ENCODE measurements at places on chromosomes 12 and 14.

- no peak for DNase-seq
These were observed 93.5 kb downstream of the LMNTD1 start for GRCh38 chr12:25459541-25459951.

DNA sequence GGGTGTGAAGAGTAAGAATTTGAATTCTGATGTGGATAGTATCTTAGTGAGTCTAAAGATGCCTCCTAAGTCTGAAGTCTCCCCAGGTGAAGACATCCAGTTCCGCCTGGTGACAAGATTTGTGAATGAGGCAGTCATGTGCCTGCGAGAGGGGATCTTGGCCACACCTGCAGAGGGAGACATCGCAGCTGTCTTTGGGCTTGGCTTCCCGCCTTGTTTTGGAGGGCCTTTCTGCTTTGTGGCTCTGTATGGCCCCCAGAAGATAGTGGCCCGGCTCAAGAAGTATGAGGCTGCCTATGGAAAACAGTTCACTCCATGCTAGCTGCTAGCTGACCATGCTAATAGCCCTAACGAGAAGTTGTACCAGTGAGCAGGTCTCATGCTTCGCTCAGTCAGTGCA is 24.6 kb upstream of the AICDA start:
- DNase-seq, result no peak

DNA sequence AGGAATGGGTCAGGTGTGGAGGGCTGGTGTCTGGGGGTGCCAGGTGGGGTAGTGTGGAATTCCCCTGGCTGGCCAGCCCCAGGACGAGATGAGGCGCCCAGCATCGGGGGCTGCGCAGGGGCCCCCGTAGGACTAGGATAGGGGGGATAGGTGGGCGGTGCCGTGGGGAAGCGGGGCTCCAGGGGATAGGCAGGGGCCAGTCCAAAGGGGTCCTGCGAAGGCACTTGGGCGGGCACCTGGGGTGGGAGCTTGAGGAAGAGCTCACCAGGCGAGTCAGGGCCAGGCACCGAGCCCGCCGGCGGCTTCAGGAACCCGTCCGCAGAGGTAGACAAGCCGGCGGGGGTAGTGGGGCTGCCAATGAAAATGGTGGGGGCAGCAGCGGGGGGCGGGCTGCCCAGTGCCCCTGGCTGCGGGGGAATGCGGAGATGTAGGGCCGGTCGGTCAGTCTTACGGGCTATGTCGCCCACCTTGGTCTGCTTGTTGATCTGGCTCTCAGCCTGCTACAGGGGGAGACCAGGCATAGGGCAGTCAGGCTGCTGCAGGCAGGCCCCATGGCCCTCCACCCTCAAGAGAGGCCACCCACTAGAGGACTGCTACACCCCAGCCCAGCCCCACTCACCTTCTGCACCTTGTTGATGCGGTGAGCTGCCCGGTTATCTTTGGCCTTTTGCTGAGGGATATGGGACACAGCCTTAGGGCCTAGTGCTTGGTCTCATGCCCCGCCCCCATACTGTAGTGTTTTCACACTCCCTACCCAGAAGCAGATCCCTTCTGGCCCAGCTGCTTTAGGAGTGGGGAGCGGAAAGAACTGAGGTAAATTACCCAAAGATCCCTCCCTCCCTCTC is 19.3 kb downstream of the KMT2D start:
- DNase-seq, result no peak

- no peak for DNase-seq
These were observed 1153.6 kb downstream of the FLRT2 start for GRCh38 chr14:86683561-86683960.

DNA sequence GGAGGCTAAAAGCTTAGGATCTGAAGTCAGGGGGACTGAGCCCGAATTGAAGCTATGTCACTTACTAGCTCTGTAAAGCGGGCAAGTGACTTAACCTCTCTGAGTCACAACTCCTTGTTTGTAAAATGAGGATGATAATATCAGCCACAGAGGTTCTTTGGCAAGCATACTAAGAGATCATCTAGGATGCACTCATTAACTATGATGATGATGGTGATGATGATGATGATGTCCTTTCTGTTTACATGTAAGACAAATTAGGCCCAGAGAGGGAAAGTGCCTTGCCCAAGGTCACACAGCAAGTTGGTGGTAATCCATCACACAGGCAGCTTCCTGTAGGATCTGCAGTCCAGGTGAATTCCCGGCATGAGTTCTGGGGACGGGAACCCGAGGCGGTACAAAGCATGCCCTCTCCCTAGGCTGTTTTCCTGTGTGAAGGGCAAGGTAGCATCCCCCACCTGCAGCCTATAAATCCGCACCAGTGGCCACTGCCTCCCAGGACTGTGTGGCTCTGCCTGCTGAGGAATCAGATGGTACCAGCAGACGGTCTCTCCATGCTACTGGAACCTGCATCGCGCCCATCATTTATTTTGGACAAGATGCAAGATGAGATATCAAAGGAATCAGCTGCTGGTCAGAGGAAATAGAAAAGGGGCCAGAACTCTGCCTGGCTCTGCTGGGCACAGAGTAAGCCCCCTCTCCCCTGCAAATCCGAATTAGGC is 55.2 kb downstream of the MAP1LC3B2 start:
- DNase-seq, result no peak

GRCh38 chr12:52546126-52546525 is 6.8 kb downstream of the KRT71 start:
- DNase-seq, result no peak

GRCh38 chr12:100427078-100427477 is 46.6 kb upstream of the NR1H4 start:
- no peak for DNase-seq

DNA sequence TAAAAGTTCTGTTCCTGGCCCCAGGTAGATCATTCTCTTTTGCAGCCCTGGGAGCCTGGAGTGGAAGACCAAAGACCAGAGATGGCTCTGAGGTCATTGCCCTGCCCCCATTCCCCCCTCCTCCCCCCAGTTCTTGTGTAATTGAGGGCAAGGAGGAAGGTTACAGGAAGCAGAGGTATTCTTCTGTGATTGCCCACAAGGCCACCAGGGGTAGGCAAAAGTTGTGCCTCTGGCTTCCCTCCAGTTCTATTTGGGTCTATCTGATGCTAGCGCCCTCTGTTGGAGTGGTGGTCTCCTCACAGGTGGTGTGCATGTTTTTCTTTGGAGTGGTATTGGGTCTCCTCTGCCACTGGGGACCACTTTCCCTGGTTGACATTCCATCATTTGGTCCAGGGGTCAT is 41.2 kb upstream of the CRY1 start:
- DNase-seq, result peak; percentile 57

- no peak for DNase-seq
These were observed 10.2 kb upstream of the DHRS7 start for GRCh38 chr14:60175255-60175902.

DNA sequence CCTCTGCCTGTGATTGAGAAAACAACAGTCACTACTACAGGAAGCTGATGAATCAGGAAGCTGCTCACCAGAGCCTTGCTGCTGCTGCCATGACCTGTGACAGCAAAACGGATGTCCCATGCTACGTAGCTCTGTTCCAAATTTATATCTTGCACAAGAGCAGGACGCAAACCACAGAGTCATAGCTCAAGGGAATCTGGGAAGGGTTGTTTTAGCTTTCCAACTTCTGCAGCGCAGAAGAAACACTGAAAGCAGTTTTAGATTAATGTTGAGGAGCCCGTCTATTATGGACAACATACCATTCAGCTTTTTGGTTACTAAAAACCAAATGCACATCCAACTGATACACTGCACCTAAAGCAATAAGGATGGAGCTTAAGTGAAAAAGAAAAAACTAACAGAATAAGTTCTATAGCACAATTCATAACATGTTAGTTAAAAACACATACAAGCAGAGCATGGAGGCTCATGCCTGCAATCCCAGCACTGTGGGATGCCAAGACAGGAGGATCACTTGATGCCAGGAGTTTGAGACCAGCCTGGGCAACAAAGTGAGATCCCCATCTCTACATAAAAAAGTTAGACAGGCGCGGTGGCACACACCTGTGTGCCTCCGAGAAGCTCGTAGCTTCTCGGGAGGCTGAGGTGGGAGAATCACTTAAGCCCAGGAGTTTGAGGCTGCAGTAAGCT is 1.7 kb upstream of the ANKRD33 start:
- no peak for DNase-seq

- DNase-seq, result no peak
These were observed 242.5 kb downstream of the SEC23A start for GRCh38 chr14:38860530-38860929.

DNA sequence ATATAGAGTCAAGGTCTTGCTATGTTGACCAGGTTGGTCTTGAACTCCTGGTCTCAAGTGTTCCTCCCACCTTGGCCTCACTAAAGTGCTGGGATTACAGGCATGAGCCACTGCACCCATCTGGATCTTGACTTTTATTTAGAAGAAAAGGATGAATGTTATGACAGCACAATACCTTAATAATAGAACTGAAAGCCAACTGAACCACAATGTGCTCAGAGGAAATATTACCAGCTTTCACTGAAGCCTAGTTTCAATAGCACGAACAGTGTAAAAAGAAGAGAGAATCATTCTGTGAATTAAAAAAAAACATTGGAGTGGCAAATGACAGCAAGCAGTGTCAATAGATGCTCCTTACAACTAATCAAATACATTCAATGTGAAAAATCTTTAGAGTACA is 239.2 kb upstream of the RMST start:
- no peak for DNase-seq

DNA sequence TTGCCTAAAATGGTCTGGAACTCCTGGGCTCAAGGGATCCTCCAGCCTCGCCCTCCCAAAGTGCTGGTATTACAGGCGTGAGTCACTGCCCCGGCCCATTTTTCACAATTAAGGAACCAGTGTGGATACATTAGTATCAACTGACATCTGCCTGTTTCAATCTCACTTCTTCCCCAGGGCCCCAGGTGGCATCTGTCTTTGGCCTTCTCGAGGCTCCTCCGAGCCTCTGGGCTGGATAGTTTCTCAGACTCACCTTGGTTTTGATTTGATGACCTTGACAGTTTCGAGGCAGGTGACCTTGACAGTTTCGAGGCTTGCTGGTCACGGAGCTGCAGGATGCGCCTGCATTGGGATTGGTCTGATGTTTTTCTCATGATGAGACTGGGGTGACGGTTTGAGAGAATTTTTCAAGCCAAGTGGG is 41.0 kb upstream of the NCOR2 start:
- DNase-seq, result no peak

- DNase-seq, result no peak
These were observed 81.9 kb downstream of the FAR2 start for GRCh38 chr12:29230800-29231560.

- DNase-seq, result no peak
These were observed 353 bp upstream of the MAPK1IP1L start for GRCh38 chr14:55051165-55051422.

DNA sequence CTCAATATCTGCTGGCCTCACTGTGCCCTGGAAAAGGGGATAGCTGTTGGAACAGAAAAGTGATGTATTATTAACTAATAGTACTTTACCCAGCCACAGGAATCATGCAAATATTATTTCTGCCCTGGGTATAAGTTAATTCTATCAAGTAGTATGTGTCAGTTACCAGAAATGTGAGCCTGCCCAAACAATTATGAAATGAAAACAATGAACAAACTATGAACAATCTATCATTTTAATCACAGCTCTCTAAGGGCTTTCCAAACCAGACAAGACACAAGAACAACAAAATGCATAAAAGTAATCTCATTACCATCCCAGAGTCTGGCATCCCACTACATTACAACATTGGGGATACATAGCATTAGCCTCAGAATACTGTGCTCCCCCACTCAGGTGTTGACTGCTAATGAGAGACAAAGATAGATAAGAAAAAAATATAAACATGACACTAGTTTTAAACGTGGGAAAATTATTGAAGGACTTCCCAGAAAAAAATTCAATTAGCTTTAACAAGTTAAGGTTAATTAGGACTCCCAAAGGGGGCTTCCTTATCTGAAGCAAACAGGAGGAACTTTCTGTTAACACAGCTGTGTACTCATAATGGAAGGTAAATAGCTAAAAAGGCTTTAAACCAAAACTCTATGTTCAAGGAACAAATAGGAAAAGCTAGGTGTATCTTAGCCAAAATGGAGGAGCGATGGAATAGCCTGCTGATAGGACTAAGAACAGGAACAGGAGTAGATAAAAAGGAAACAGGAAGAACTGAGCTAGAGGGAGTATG is 3.3 kb downstream of the DCAF5 start:
- DNase-seq, result no peak

DNA sequence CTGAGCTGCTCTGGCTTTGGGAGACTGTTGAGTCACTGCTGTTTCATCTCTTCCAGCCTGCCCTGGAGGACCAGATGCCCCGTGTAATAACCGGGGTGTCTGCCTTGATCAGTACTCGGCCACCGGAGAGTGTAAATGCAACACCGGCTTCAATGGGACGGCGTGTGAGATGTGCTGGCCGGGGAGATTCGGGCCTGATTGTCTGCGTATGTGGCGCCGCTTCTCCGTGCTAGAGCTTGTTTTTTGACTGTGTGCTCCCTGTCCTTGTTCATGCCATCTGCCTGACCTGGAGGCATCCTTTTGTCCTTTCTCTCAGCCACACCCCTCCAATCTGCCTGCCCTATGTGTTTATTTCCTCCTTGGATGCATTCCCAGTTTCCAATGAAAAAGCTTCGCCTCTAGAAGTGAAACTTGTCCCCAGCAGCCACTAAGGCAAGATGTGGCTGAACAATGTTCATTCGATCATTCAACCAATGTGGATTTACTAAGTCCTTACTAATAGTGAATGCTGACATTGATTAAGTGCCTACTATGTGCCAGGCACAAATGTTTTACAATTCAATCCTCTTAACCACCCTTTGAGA is 98.6 kb downstream of the NT5DC3 start:
- DNase-seq, result no peak

GRCh38 chr12:122835750-122836026 is 431 bp downstream of the HIP1R start:
- peak; percentile 83 for DNase-seq

DNA sequence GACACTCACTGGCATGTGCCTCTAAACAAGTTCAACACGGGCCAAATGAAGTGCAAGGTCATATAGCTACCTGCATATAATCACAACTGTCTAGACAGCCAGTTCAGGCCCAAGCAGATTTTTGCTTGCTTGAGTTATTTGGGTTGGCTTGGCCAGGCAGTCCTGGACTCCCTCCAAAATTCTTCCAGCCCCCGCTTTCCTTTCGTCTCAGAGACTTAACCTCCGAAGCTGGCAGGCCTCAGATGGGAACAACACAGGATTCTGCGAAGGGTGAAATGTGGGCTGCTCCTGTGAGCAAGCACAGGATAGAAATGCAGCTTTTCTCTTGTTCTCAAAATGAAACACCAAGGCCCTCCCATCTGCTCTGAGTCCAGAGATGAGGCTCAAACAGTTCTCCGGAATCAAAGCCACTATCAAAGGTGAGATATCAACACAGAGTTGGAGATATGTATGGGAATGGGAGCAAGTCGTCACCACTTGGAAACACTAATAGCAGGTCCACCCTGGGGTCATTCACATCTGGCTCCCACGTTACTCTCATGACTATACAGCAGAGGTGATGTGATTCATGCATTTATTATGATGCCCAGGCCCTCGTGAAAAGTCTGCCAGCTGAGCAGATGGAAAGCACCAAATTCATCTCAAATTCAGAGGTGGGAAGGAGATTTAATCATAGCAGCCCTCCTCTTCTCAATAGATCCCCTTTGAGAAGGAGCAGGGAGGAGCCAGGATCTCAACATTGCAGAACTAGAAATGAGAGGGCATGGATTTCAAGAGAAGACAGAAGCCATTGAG is 389.8 kb downstream of the NUAK1 start:
- DNase-seq, result no peak

Measured in ecto neural progenitor cell (in vitro differentiated cells).